ENCODE measurements at places on chromosomes 16 and 17.

GRCh38 chr16:59290718-59291117 is 556.6 kb upstream of the GOT2 start:
- no peaks in the 10 kb centered on the region for H3K4me1 ChIP-seq
- H3K27ac ChIP-seq, result no peak overlapping the region
- DNase-seq, result no peak
- no peak overlapping the region for H3K4me3 ChIP-seq
- no peaks in the 10 kb centered on the region for H3K27me3 ChIP-seq

- H3K4me3 ChIP-seq, result peak overlapping the region; percentile 16
- peak; percentile 30 for DNase-seq
- H3K36me3 ChIP-seq, result peaks cover 8% of the 10 kb centered on the region
Measured at GRCh38 chr17:81245024-81245664, 6.0 kb downstream of the NDUFAF8 start.

DNA sequence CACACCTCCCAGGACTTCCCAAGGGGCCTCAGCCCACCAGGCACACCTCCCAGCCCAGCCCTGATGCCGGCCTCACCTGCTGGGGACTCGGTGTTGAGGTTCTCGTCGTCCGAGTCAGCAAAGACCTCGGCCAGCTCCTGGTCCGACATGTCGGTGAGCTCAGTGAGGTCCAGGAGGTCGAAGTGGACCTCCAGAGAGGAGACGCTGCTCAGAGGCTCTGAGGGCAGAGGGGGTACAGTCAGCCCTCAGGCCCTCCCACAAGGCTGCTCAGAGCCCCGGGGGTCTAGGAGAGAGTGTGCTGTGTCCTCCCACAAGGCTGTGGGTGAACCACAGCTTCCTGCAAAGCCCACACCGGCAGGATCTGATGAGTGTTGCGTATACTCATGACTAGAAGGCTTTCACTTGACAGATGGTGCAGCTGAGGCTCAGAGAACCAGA is 10.5 kb downstream of the DBNDD1 start:
- H3K27me3 ChIP-seq, result no peaks in the 10 kb centered on the region
- no peak overlapping the region for H3K27ac ChIP-seq
- DNase-seq, result peak; percentile 78
- H3K4me1 ChIP-seq, result peaks cover 11% of the 10 kb centered on the region

DNA sequence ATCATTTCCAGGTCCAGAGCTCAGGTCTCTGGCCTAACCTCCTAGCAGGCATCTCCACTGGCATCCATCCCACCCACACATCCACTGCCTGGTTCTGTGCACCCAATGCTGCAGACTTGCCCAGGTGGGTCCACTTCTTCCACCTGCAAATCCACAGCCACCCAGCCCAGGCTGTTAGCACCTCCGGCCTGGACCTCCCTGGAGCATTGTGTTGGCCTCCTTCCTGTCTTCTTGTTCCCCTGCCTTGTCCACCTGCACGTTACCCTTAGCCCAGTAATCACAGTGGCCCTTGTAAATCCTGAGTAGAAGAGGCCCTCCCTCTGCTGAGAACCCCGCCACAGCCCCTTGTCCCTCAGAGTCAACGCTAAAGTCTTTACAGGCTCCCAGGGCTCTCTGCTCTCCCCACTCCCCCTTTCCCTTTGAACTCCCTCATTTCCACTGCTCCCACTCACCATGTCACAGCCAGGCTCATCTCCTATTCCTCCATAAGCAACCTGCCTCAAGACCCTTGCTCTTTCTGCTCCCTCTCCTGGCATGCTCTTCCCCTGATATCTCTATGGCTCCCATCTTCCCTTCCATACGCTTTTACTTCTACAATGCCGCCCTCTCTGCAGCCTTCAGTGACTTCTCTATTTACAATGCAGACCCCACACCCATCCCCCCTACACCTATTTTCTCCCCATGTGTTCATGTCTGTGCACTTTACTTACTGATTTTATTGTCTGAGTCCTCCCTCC is 288.8 kb downstream of the FOXL1 start:
- no peak overlapping the region for H3K27ac ChIP-seq
- no peaks in the 10 kb centered on the region for H3K4me1 ChIP-seq
- H3K36me3 ChIP-seq, result no peaks in the 10 kb centered on the region
- H3K27me3 ChIP-seq, result no peaks in the 10 kb centered on the region

DNA sequence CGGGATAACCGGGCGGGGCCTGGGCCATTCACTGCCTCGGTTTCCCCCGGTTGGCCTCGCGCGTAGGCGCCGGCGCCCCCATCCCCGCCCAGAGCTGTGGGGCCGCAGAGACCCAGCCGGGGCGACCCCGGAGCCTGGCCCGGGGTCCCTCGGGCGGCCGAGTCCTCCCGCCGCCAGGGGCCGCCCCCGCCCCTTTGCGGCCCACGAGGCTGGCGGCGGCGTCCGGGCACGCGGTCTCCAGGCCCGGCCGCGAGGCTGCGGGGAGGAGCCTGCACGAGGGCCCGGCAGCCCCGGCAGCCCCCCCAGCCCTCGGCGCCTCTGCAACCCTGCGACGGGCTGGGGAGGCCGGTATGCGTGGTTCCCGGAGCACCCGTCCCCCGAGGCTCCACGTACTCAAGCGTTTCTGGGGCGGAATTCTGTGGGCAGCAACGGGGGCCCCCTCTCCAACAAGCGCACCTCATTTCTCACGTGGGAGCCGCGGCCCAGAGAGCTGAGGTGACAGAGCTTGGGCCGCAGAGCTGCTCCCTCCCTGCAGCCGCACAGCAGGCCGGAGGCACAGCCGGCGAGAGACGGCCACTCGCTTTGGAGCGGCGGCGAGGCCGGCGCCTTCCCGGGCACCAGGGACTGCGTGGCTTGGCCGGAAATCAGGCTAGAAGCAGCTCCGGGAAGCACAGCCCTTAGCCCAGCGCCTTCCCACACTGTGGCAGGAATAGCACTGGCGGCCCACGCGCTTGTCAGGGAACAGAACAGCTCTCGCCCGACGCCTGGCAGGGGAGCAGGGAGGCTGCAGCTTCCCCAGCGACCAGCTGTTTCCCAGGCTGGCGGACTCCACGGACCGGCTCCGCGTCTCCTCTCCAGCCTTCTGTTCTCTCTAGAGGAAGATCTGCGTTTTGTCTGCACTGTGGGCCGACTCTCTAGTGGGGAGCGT is 867 bp upstream of the LIMD2 start:
- peak overlapping the region; percentile 81 for H3K4me3 ChIP-seq
- H3K4me1 ChIP-seq, result peaks cover 66% of the 10 kb centered on the region
- no peaks in the 10 kb centered on the region for H3K27me3 ChIP-seq
- peak overlapping the region; percentile 93 for H3K27ac ChIP-seq

GRCh38 chr17:27466743-27467375 is 10.6 kb downstream of the KSR1 start:
- peak overlapping the region; percentile 68 for H3K4me3 ChIP-seq
- H3K27ac ChIP-seq, result peak overlapping the region; percentile 90
- no peaks in the 10 kb centered on the region for H3K27me3 ChIP-seq
- H3K36me3 ChIP-seq, result peaks cover 3% of the 10 kb centered on the region
- H3K4me1 ChIP-seq, result peaks cover 91% of the 10 kb centered on the region

DNA sequence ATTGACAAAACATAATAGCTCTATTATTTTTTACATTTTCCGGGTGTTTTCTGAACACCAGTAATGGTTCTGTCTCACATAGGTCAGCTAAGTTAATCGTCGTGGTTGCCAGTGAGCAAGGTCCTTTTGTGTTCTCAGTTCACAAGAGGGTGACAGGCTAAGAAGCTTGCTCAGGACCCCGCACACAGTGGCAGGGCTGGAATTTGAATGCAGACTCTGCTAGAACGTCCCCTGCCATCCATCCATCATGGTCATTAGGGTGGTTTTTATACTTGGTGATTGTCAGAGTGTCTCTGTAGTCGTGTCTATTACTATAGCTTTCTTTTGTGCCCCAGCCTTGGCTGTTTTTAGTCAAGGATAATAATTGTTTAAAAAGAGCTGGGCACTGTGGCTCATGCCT is 176.2 kb downstream of the SNX29 start:
- H3K36me3 ChIP-seq, result peaks cover 4% of the 10 kb centered on the region
- H3K4me1 ChIP-seq, result no peaks in the 10 kb centered on the region
- no peak for DNase-seq

DNA sequence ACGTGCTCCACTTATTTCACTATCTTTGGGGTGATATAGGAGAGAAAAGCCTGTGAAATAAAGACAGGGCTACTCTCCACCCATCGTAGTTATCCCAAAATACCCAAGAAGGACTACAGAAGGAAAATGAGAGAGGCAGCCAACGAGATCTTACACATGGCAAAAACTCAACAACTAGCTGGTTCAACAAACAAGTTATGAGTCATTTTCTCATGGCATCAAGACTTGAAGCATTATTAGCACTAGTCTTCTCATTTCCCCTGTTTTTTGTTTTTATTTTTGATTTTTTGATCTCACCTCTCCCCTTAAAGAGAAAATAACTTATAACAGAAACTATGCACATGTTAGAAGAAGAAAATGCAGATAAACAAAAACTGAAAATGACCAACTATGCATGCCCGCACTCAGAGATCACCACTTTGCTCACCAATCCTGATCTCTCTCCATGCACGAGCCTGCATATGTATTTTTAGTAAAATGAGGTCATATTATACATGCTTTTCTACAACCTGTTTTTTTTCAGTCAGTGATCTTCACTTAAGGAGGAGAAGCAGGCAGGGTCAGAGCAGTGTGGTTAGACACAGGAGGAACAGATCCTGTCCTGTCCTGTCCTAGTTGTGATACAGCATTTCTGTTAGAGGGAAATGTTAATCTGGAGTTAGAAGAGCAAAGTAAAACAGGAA is 22.8 kb downstream of the FAM117A start:
- H3K4me1 ChIP-seq, result peaks cover 87% of the 10 kb centered on the region
- DNase-seq, result no peak
- H3K4me3 ChIP-seq, result peak overlapping the region; percentile 85
- H3K36me3 ChIP-seq, result peaks cover 9% of the 10 kb centered on the region

DNA sequence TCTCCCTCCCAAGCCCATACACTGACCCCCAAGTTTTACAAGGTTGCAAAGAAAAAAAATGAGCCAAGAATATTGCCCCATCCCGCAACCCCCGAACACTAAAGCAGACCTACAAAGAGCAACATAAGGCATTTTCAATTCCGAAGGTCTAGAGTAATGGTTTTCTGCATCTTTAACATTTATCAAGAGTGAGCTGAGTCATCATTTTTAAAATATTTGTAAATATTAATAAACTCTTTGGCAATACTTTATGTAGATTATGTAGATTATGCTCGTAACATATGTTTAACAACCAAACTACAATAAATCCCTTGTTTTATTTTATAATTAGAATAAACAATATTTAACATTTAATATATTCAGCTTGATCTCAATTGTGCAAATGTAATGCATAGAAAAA is 1.4 kb downstream of the ZNF624 start:
- H3K36me3 ChIP-seq, result no peaks in the 10 kb centered on the region
- H3K4me3 ChIP-seq, result peak overlapping the region; percentile 4
- peaks cover 13% of the 10 kb centered on the region for H3K4me1 ChIP-seq
- H3K27me3 ChIP-seq, result peaks cover 3% of the 10 kb centered on the region

DNA sequence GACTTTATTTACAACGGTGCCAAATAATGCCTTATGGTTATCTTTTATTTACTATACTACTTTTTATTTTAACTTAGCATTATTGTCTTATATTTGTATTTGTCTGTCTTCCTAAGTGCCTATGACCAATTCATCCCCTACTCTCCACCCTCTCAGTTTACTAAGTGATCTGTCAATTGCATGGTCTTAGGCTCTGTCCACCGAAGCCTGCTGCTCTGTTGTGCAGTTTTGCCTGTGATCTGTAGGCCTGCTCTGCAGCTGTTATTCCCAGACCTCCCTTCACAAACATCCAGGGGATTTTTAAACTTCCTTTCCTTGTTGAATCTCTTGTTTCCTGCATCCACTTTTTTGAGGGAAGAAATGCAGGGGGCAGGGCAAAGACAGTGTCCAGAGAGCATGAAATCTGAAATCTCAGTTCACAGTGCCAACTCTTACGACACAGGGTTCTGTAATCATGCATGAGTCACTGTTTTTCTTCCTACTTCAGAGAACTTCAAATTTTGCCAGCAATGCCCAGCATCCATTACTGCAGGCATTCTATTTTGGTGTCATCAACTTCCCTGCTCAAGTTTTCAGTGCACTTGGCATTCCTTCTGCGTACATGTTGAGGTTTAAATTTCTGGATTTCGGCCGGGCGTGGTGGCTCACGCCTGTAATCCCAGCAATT is 11.4 kb downstream of the SLFN5 start:
- no peak for DNase-seq
- no peak overlapping the region for H3K27ac ChIP-seq
- H3K36me3 ChIP-seq, result peaks cover 30% of the 10 kb centered on the region
- H3K27me3 ChIP-seq, result no peaks in the 10 kb centered on the region
- H3K4me3 ChIP-seq, result no peak overlapping the region

- H3K27ac ChIP-seq, result no peak overlapping the region
- peaks cover 4% of the 10 kb centered on the region for H3K36me3 ChIP-seq
- H3K4me1 ChIP-seq, result no peaks in the 10 kb centered on the region
- DNase-seq, result no peak
- H3K4me3 ChIP-seq, result no peak overlapping the region
Measured at GRCh38 chr16:8763083-8763482, 34.4 kb downstream of the TMEM186 start.

- peaks cover 3% of the 10 kb centered on the region for H3K36me3 ChIP-seq
- peak overlapping the region; percentile 50 for H3K4me3 ChIP-seq
- H3K27ac ChIP-seq, result peak overlapping the region; percentile 92
Measured at GRCh38 chr16:75097941-75098901, 18.4 kb downstream of the LDHD start.

DNA sequence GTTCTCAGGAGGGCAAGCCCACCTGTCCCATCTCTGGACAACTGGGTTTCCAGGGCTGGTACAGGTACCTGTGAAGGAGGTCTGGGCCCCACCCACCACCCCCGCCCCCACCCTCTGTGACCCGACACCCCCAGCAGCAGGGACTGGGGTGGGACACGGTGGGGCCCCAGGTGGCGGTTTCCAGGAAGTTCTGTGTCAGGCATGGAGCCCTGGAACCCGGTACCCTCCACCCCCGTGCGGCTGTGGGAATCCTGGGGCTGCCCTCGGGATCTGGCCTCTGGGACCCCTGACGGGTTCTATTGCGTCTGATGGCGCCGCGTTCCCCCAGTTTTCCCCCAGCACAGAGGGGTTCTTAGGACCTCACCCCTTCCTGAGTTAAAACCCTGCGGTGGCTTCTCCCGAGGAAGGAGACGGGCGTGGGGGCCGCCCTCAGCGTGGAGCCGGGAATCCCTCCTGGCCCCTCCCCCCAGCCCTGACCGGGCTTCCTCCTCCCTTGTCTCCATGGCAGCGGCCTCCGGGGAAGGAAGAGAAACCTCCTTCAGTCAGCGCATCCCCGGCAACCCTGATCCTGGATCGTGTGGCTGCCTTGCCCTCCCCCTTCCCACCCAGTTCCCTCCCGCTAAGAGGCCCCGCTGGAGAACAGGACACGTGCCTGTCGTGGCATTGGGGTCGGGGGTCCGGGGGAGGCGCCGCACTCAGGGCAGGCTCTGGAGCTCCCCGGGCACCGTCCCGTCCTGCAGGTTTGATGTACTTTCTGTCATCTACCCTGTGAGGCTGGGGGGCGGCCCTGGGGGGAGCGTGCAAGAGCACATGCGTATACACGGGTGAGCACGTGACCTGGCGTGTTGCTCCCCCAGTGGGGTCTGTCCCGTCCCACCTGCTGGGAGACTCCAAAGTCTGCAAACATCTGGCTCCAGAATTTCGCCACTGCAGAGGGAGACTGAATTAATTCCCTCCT is 30.3 kb downstream of the CACNA1H start:
- peaks cover 3% of the 10 kb centered on the region for H3K27me3 ChIP-seq
- no peaks in the 10 kb centered on the region for H3K36me3 ChIP-seq
- DNase-seq, result no peak
- no peaks in the 10 kb centered on the region for H3K4me1 ChIP-seq
- H3K27ac ChIP-seq, result no peak overlapping the region
- H3K4me3 ChIP-seq, result no peak overlapping the region

GRCh38 chr17:64507413-64507782 is 621 bp downstream of the CEP95 start:
- H3K27me3 ChIP-seq, result peaks cover 2% of the 10 kb centered on the region
- peak; percentile 57 for DNase-seq
- peaks cover 61% of the 10 kb centered on the region for H3K36me3 ChIP-seq

GRCh38 chr17:2214047-2214928 is 89.3 kb downstream of the SMG6 start:
- H3K27me3 ChIP-seq, result no peaks in the 10 kb centered on the region
- DNase-seq, result peak; percentile 51
- H3K36me3 ChIP-seq, result peaks cover 7% of the 10 kb centered on the region
- peaks cover 58% of the 10 kb centered on the region for H3K4me1 ChIP-seq
- H3K27ac ChIP-seq, result peak overlapping the region; percentile 91

Measured in activated CD4-positive, alpha-beta memory T cell treated with anti-CD3 and anti-CD28 coated beads for 36 hours (primary cell).